ENCODE measurements at places on chromosomes 5 and 9.

DNA sequence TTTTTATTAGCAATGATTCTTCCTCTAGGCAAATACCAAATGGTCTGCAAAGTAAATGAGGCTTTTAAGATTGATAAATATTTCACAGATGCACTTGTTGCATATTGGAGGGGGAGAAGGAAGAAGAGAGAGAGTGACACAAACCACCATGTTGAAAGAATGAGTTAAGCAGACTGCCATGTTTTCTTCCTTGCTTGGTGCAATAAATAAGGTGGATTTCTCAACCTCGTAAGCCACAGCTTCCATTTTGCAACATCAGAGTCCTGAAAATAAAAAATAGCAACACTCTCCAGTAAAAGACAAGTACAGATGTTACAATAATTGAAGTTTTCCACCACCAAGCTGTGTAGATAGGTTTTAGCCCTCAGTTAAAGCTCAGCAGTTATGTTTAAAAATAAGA lies 202.9 kb downstream of the SGCD start:
- DNase-seq = no peak

- no peak for DNase-seq
Observed at GRCh38 chr5:149152317-149152746, 11.0 kb downstream of the ABLIM3 start.

GRCh38 chr5:140329739-140330481 lies 16.5 kb downstream of the HBEGF start:
- no peak for DNase-seq

GRCh38 chr5:142661957-142662356 lies 23.9 kb downstream of the FGF1 start:
- no peak for DNase-seq

- peak; percentile 19 for DNase-seq
Observed at GRCh38 chr9:132798817-132799790, 79.0 kb downstream of the AK8 start.

DNA sequence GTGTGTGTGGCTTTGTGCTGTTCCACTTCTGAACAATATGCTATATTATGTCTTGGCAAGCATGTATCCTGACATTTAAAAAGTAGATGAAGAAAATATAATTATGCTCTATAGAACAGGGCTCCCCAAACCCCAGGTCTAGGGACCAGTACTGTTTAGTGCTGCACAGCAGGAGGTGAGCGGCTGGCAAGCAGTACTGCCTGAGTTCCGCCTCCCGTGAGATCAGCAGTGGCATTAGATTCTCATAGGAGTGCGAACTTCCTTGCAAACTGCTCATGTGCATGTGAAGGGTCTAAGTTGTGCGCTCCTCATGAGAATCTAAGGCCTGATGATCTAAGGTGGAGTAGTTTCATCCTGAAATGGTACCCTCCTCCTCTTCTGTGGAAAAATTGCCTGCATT lies 979.1 kb upstream of the CTNND2 start:
- no peak for DNase-seq

- no peak for DNase-seq
Observed at GRCh38 chr5:143676802-143677201, 135.2 kb upstream of the HMHB1 start.

- no peak for DNase-seq
Observed at GRCh38 chr9:2050236-2050635, 35.1 kb downstream of the SMARCA2 start.

- no peak for DNase-seq
Observed at GRCh38 chr5:157283434-157283833, 17.5 kb downstream of the CYFIP2 start.

DNA sequence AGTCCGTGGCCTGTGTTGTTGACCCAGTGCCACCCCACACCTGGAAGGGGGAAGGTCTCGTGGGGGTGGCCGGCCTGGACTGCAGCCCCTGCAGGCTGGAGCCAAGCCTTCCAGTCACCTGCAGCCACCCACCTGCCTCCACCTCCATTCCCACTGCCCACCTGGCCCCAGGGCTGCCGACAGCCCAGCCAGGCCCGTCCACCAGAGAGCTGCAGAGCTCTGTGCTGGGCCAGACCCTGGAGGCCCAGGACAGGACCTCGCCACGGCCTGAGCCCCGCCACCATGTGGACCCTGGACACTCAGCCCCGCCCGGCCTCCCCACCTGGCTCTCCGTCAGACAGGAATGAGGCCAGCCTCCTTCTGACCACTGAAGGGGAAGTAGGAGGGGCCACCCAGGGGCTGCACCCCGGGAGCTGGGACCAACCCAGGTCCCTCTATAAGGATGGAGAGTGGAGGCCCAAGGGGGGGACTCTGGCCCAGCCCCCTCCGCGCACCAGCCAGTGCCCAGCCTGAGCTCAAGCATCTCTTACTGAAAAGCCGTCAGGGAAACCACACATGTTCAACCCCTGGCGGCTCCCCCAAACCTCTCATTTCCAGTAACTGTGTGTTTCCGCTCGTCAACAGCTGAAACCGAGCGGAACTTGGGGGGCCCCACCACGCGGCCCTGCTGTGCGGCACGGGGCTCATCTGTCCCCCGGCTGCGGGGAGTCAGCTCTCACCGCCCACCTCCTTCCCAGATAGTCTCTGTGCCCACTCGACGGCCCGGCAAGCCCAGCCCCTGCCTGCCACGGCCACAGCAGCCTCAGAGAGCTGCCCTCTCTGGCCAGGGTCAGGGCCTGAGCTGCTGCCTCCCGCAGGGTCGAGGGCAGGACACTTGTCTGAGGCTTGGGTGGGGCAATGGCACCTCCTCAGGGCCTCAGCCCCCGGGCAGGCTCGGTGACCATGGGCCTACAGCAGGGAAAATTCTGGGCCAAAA lies 12.8 kb downstream of the NOTCH1 start:
- DNase-seq = peak; percentile 45

DNA sequence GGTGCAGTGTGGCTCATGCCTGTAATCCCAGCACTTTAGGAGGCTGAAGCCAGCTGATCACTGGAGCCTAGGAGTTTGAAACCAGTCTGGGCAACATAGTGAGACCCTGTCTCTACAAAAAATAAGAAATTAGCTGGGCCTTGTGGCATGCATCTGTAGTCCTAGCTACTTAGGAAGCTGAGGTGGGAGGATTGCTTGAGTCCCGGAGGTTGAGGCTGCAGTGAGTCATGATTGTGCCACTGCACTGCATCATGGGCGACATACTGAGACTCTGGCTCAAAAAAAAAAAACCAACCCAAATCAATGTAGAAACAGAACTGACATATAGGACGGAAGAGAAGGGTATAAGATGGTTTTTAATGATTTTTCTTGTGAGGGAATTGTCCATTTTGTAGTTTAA lies 27.7 kb downstream of the G3BP1 start:
- DNase-seq = peak; percentile 58

GRCh38 chr5:90386099-90386710 lies 23.4 kb downstream of the CETN3 start:
- peak; percentile 40 for DNase-seq

GRCh38 chr5:35230038-35230611 lies at the start of gene PRLR:
TSS of gene PRLR (minus strand) at chr5:35230487. CDS start at chr5:35089620, 140,867 bp downstream.
- peak; percentile 62 for DNase-seq

- no peak for DNase-seq
Observed at GRCh38 chr9:136496181-136496580, 13.3 kb upstream of the SEC16A start.

GRCh38 chr9:78316166-78316892 lies 19.4 kb downstream of the PSAT1 start:
- no peak for DNase-seq

GRCh38 chr5:112529525-112529924 lies 110.4 kb upstream of the EPB41L4A start:
- peak; percentile 12 for DNase-seq

GRCh38 chr5:99275128-99275527 lies 346.3 kb upstream of the CHD1 start:
- DNase-seq = no peak

DNA sequence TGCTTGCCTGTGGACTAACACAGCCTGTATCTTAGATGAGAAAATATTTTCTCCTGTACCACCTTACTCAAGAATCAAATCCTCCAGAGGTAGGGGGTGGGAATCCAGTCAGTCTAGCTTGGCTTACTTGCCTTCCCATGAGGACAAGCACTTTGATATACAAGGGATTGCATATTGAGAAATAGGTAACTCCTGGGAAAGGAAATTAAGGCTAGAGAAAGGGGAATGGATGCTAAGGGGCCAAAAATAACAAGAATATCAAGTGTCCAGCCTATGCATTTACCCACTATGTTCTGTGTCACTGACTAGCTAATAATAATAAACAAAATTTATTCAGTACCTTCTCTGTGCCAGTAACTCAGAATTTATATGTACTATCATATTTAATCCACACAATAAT lies 21.4 kb upstream of the SNX2 start:
- DNase-seq = no peak

GRCh38 chr5:174972291-174972690 lies 247.9 kb downstream of the MSX2 start:
- no peak for DNase-seq

DNA sequence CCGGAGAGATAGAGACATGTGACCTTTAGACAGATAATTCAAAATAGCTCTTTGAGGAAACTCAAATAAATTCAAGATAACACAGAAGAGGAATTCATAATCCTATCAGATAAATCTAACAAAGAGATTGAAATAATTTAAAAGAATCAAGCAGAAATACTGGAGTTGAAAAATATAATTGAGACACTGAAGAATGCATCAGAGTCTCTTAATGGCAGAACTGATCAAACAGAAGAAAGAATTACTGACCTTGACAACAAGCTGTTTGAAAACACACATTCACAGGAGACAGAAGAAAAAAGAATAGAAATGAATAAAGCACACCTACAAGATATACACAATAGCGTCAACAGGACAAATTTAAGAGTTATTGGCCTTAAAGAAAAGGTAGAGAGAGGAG lies 40.4 kb upstream of the DEPDC1B start:
- DNase-seq = no peak

- no peak for DNase-seq
Observed at GRCh38 chr5:122053181-122054109, 24.6 kb downstream of the LOX start.

All from suppressor macrophage (primary cell).